ENCODE measurements at places on chromosomes 2 and 18. TPM values are rescaled to one million over a fixed set of nuclear protein-coding genes. Genes with fewer than 3 reads are reported as not detected.

CYTIP gene
- total RNA-seq = 71.6 TPM

UNC80 gene
- total RNA-seq = 0.38 TPM

EPB41L3 gene
- 17.8 TPM for total RNA-seq

TRIM43 gene
- 0.66 TPM for total RNA-seq

DQX1 gene
- total RNA-seq = 0.14 TPM

KATNAL2 gene
- total RNA-seq = 2.2 TPM

CCDC102B gene
- total RNA-seq = 6.1 TPM

CTAGE1 gene
- not detected for total RNA-seq
